ENCODE measurements at places on chromosomes 6 and 20.
A peak's percentile ranks its signal among the peaks of the same experiment; 100 is the strongest.

DNA sequence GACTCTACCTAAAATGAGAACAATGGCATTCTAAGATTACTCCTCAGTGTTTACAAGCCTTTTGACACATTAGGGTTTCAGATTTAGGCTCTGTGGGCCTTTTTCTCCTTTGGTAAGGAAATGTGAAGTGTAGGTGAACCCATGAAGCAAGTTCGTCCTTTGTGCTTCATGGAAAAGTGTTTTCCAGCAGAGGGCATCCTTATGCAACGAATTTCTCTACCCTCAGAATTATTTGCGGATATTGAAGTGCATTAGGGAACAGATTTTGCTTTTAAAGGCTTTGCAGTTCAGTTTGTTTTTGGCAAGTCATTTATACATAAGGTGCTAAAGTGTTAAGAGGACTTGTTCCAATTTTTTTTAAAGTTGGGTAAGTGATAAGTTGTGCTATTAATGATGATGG, 55.7 kb upstream of the FERMT1 start:
- DNase-seq: no peak

- DNase-seq: no peak
Measured at GRCh38 chr6:14747881-14748520, 497.9 kb upstream of the JARID2 start.

- DNase-seq: no peak
Measured at GRCh38 chr6:151885234-151885633, 77.8 kb downstream of the ESR1 start.

DNA sequence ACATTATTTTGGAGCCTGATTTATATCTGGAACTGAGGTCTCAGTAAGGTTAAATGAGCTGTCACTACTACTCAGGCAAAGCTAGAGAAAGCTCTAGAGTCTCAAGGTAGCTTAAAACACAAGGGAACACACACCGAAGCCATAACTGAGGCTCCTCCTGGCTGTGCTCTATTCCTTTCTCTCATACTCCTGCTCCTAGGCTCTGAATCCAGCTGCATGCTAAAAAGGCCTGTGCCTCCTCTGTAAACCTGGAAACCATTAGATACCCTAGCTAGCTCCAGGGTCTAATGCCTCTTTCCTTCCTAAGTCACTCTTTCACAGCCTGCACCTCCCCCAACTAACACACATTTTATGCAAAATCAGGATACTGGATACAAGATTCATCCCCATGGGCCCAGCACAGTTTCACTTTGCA, 17.1 kb downstream of the RIPOR2 start:
- DNase-seq: no peak

GRCh38 chr20:40512591-40512990, 176.4 kb downstream of the MAFB start:
- no peak for DNase-seq

DNA sequence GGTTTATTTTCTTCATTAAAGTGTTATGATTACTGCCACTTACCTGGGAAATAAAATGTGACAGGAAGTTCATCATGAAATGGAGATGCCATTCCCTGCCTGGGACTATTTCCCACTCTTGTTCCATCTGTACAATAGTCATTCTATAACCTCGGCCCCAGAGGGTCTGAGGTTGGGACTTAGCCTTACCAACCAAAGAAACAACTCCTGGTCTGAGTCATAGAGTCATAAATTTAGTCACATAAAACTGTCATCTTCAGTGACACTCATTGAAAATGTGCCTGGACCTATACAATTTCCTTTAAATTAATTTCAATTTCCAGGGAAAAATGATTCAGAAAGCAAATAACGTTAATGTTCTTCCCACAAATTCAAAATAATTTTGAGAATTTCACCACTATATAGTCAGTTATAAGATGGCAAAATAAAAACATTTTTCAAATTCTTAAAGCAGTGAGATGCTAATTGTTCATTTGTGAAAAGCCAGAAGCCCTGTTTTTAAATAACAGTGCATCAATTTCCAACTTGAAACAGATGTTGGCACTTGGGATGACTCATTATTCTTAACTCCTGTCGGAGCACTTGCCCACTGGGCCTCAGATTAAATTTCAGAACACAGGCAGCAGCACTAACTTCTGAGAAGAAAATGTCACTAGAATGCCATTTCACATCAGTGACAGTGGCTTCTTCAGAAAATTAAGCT, 201.2 kb upstream of the SMLR1 start:
- no peak for DNase-seq

GRCh38 chr6:130466052-130466747, 100.4 kb downstream of the TMEM200A start:
- DNase-seq: no peak

GRCh38 chr20:38131588-38132121, 33.4 kb downstream of the TGM2 start:
- no peak for DNase-seq

GRCh38 chr6:165308926-165309731, at the start of gene C6orf118:
Gene C6orf118 (minus strand): TSS chr6:165309605. CDS start chr6:165309586, 19 bp downstream.
- DNase-seq: no peak

DNA sequence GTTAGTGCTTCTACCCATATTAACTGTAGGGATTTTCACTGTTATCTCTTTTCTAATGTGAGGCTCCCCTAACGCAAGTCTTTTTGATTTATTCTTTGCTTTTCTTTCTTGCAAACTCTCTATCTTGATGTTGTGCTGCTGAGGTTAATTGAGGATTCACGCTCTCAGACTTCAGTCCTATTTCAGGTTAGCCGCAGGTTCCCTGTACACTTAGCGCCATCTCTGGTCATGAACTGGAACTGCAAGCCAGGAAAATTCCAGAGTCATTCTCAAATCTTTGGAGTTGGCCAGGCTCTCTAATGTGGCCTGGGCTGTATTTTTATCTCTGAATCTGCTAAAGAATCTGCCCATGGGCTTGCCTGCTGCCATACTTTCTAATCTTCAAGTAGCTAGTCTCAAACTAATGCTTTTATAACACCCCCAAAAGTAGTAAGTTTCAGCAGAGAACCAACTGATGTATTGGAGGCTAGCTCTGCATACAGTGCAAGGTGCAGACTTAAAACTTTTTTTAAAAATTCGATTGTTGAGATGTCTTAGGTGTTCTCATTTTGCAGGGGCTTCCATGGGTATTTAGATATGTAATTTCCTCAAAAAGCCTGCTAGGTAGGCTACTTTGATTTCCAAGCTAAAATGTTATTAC, 91.1 kb upstream of the OPRM1 start:
- DNase-seq: no peak

DNA sequence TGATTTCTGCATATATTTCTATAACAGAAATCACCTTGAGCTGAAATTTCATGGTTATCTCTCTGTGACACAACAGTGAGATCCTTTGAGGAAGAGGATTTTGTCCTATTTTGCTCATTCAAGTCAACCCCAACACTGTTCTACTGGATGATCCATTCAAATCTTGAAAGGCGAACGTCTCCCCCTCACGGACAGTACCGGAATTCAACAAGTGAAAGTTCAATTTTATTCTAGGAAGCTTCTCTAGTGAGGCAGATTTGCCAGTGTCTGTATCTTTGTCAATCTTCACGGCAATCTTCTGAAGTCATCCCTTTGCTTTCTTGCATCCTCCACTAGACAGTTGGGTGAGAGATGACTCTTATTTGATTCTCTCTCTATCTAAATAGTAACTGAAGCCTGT, 91.7 kb upstream of the PDE7B start:
- DNase-seq: no peak

DNA sequence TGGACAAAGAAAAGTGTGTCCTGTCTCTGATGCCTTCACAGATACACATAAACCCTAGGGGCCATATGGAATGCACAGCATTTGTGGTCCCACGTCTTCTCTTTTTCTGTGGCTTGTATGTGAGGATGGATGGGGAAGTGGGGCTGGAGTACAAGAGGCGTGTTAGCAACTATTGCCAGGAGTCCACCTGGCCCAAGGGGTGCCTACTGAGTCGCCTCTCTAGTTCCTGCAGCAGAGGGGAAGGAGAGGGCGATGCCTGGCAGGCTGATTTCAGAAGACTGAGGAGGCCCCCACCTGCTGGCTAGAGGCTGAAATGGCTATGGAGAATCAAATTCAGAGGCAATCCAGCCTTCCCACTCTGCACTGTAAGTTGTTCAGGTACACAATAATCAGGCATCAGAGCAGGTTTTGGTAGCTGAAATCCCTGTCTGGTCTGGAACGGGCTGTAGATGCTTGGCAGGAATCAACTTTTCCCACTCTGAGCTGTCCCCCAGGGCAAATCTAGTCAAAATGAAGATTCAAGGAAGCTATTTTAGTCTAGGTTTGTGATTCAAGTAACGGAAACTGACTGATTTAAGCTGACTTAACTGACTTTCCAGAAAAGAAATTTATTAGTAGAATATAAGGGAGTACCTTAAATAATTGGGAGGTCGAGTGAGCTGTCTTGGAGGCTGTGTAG, 14.9 kb upstream of the PPARD start:
- peak; percentile 76 for DNase-seq

GRCh38 chr20:44745598-44746366, at the start of gene KCNK15:
Gene KCNK15 (plus strand): TSS chr20:44745865. CDS start chr20:44745911, 46 bp downstream.
- peak; percentile 7 for DNase-seq

DNA sequence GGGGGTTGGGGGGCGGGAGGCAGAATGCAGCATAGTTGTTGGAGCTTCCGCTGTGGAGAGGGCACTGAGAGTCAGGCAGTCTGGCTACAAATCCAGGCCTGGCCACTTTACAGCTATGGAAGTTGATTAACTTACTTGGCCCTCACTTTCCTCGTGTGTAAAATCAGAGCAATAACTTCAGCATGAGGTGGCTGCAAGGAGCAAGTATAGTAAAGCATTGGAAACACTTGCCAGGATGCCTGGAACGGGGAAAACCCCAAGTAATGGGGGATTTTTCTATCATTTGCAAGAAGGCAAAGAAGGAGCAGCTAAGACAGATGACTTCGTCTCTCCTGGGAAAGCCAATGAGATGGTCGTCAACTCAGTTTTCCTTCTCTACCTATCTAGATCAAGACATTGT, 35.8 kb downstream of the AGPAT4 start:
- no peak for DNase-seq

- DNase-seq: peak; percentile 5
Measured at GRCh38 chr6:72522735-72523141, 99.1 kb upstream of the KCNQ5 start.

DNA sequence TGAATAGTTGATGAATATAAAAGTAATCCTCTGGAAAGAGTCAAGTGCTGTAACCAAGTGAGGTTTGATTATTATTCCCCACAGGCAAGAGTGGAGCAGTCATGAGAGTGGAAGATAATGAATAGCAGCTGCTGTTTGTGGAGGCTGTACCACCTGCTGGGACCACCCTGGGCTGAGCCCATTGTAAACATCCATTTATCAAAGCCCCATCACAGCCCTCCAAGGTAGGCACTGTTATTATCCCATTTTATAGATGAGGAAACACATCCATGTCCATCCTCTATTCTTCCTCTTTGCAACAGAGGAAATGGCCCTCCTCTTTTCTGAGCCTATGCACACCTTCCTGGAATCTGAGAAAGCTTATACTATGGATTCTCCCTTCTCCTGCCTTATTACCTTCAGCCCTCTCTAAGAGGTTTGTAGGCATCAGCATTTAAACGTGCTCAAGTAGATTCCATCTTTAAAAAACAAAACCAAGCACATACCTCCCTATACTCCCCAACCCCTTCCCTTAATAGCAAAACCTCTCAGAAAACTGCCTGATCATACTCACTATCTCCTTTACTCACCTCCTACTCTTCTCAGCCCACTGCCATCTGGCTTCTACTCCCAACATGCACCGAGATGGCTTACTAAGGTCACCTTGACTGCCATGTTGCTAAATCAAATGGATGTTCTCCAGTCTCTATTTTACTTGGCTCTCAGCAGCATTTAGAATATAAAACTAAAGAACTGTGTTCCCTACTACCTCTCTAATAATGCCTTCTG, 37.1 kb downstream of the CDH22 start:
- no peak for DNase-seq

DNA sequence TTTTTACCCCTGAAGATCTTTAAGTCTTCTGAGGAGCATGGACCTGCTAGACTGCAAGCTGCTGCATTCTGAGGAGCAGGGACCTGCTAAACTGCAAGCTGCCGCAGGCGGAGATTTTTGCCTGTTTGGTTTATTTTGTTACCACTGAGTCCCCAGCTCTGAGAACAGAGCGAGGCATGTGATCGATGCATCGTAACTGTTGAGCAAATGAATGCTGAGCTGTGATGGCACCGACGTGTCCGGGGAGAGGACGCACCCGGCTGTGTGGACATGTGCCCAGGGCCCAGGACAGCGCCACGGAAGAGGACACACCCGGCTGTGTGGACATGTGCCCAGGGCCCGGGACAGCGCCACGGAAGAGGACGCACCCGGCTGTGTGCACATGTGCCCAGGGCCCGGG, 24.2 kb downstream of the DNAJC5 start:
- no peak for DNase-seq

DNA sequence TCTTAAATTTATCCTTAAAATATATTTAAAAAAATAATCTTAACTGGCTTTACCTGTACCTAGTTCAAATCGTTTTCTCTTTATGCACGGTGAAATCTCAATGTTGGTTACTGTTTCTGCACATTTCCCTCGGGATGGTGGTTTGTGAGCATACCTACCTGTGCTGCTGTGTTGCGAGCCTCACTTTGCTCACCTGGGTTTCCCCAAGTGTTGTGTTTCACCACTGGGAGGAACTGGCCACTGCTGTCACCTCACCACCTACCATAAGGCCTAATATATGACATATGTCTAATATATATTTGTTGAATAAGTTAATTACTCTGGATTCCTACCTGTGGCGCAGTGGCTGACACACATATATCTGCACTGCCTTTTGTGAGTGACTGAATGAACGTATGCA, 493.5 kb upstream of the FLRT3 start:
- no peak for DNase-seq

DNA sequence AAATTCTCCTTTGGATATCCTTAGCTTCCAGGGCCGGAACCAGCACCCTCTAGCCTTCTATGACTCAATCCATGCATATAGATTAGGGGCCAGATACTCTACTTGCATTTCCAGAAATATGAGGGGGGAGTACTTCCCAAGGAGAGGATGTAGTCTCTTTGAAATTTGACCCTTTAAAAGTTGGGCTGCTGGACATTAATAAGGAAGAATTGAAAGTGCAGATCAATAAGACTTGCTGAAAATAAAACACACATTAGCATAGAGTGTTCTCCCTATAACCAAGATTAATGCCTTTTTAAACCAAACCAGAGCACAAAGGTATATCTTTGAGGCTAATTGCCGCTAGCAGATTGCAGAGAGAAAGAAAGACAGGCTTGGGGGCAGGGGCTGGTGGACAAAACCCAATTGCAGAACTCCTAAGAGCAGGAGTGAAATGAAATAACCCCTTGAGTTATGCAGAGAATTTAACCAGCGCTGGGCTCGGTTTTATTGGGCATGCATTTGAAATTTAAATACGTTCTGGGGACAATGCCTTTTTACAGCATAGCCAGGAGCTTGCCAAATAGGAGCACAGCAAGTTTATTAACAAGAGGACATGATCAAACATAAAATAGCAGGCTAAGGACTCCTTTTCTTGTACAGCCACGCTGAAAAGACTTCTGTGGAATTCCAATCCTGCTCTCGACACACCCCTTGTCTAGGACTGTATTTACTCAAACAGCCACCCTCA, 108.2 kb upstream of the SALL4 start:
- DNase-seq: no peak

- no peak for DNase-seq
Measured at GRCh38 chr6:157388924-157389323, 7.9 kb downstream of the ZDHHC14 start.

- DNase-seq: no peak
Measured at GRCh38 chr6:13413466-13413862, 73.9 kb downstream of the GFOD1 start.

Data from CD4-positive, alpha-beta memory T cell (primary cell).